Mucosa of gallbladder (tissue), 1 donor: ENCODE measurements at places on chromosomes 7 and 10.

DNA sequence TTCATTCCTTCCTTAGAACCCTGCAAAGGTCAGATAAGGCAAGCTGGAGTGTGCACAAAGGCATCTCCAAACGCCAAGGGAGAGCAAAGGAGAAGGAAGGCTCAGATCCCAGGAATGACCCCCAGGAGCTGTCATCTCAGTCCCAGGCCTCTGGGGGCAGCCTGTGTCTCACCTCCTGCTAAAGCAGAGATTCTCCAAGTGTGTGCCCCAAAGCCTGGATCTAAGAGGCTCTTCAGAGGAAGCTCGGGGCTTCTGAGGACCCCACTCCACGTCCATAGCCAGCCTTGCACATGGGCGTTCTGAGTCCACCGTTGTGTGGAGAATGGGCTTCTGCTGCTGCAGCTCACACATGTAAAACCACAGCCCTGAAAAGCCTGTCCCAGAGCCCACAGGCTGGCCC is 5.1 kb upstream of the GRID1 start:
- no peak for DNase-seq

DNA sequence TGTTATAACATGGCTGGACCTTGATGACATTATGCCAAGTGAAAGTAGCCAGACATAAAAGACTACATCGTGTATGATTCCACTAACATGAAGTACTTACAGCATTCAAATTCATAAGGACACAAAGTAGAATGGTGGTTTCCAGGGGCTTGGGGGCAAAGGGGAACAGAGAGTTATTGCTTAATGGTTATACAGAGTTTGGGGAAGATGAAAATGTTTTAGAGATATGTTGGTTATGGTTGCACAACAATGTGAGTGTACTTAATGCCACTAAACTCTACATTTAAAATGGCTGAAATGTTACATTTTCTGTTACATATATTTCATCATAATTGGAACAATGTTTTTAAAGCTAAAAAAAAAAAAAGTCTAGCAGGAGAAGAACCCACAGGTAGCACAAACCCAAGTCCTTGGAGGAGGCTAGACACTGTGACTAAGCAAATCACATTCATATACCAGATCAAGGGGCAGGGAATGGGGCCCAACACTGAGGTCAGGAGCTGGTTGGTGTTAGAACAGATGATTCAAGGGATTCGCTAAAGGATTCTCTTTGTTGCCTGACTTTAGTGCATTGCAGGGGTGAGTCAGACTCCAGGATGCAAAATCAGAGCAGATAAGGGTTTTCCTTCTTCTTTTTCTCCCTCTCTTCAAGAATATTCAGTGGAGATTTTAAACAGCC is 25.1 kb upstream of the AOAH start:
- DNase-seq, result no peak

DNA sequence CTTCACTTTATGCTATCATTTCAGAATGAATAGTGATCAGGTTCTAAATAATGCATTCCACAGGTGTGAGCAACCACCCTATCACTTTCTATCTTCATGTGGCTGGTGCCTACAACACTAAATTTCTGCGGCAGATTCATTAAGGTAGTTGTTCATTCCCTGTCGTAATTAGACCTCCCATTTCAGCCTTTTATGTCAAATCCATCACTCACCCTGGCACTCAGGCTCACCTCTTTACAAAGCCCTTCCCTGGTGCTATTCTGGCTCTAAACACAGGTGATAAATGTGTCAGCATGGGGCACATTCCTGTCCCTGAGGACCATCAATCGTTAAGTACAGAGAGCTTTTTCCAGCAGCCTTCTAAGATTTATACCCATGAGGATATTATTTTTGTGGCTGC is 300.0 kb upstream of the C7orf33 start:
- no peak for DNase-seq

DNA sequence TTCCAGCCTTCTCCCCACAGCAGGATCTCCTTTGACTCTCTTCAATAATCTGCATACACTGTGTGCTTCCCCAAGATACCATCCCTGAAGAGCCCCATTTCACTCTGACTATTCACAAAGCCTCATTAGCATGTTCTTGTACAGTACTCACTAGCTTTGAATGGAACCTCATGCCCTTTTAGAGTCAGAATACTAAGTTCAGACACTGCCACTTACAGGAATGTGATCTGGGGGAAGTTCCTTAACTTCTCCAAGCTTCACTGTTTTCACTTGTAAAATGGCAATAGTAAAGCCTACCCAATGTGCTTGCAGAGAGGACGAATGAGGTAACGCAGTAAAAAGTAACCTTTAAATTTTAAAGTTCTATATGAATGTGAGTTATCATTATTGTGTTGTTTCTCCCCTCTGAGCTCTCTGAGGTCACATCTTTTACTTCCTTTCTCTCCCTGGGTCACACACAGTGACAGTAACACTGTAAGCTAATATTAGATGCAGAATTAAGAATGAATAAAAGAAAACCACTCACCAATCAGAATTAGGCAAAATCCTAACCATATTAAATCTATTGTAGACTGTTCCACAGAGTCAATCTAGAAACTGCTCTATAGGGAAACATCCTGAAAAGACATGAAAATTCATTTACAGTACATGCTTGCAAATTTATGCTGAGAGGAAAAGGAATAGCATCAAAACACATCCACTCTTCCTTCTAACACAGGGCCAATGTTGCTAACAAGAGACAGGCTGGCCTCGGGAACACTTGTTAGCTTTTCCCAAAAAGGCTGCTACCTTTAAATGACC is 64.2 kb upstream of the IL6 start:
- no peak for DNase-seq

- DNase-seq, result no peak
Measured at GRCh38 chr10:133090654-133091053, 2.9 kb downstream of the ADGRA1 start.

GRCh38 chr7:26329520-26330255 is 38.0 kb downstream of the SNX10 start:
- DNase-seq, result no peak

GRCh38 chr10:92517034-92517655 is 56.7 kb downstream of the IDE start:
- peak; percentile 69 for DNase-seq

GRCh38 chr7:131045526-131045925 is 282.1 kb upstream of the MKLN1 start:
- no peak for DNase-seq

DNA sequence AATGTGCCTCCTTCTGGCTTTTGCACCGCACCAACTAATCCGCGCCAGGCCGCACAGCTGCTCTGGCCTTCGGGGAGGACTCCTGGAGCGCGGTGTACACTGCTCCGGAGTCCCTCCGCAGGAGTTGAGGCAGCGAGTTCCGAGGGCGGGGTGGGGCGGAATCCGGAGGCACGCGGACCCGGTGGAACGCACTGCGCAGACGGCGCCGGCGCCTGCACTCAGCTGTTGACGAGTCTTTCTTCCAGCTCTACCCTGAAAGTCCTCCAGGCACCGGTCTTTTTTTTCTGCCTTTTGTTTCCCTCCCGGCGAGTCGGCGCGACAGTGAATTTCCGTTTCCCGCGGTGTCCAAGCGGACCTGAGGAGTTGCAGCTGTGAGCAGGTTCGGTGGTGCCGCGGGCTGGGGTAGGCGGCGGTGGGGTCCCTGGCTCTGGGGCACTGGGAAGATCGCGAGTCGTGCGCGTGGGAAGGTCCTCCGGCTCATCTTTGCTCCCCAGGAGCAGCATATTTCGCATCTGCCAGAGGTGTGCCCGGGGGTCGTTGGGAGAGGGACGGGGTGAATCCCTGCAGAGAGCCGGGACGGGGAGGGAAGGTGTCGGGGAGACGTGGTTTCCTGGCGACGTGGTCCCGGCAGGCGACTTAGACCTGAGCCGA is 44.1 kb downstream of the SFTPD start:
- peak; percentile 51 for DNase-seq

DNA sequence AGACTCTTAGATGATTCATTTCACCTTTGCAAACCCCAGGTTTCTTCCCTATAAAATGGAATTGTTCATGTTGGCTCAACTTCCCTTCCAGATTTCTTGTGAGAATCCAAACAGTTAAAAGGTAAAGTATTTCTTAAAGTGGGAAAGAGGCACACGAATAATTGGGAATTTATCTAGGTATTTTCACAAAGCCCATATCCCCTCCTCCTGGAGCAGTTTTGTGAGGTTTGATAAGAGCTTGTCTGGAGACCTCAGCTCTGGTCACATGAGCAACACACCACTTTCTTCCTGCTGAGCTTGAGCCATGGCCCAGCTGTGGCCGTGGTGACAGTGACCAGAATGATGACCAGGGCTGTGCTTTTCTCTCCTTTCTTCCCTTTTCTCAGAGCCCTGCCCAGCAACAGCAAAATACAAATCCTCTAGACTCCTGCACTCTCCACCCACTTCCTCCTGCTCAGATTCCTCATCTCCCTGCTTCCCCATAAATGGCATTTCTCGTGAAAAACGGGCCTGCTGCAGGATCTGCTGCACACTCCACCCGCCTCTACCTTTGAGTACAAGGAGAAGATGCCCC is 87.7 kb downstream of the PIK3CG start:
- peak; percentile 16 for DNase-seq

DNA sequence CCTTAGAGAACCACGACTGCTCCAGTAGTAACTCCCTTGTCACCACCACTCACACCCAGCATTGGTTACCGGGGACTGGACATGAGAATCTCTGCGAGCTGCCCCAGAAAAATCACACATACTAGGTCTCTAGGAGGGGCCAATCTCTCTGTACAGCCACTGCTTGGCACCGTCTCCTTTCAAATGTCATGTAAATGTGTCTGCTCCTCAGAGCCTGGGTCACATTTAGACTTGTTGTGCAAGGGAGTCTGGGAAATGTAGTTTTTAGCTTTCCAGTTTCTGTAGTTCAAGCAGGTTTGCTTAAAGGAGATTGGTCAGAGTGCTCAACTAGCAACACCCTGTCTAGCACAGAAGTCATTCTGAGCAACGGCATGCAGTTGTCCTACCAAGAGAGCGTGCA is 60.0 kb downstream of the CHN2 start:
- DNase-seq, result no peak

GRCh38 chr7:96388620-96389383 is 66.9 kb upstream of the SLC25A13 start:
- no peak for DNase-seq

DNA sequence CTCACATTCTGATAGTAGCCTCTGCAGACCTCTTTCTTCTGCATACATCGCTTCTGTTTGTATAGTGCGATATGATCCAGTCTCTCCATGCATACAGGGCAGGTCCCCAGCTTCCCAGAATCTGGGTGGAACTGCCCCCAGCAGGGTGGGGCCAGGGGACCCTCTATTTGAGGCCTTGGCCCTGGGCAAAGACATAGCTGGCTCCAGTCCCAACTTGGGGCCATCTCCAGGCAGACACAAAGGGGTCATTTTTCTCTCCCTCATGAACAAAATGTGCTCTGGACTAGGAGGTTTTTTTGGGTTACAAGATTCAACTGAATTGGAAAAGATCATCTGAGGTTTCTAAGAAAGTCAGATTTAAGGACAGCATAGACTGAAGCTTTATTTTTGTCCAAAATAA is 21.1 kb upstream of the HSPA12A start:
- no peak for DNase-seq

DNA sequence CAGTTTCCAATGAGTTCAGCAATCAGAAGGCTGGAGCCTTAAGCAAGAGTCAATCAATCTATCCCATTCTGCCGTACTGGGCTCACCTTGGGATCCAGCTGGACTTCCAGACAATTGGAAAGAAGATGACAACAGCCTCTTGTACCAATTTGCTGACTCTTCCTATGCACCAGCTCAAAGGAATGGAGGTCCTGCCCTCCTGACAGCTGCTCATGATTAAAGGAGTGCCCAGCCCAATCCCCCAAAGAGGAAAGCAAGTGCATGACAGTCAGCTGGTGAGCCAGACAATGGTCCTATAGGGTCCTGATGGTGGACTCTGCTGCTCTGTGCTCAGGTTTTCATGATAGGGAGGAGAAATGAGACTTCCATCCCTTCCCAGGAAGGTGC is 25.1 kb downstream of the VSTM4 start:
- no peak for DNase-seq

DNA sequence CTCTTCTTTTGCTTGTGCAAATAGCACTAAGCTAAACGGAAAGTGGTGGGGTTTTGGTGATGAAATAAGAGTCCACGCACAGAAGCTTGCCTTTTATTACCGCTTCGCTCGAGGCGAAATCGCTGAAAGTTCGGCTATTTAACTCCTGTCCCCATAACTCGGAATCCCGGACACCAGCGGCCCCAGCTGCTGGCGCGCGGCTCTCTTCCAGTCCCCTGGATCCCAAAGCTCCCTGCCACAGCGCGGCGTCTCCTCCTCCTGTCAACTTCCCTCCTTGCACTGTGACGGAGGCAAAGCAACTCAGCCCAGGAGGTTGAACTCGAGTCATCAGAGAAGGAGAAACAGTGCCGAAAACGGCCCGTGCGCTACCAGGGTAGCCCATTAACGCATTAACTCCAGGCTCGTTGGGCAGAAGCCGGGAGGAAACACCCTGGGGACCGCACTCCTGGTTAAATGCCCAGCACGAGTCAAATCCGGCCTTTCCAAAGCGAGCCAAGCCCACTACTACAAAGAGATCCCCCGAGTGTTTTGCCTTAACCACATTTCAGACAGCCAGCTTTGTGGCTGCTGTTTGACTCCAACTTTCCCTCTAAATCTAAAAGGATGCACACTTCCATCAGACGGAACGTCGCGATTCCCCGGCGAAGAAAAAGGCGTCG is 1.3 kb downstream of the SEMA3D start:
- peak; percentile 43 for DNase-seq

DNA sequence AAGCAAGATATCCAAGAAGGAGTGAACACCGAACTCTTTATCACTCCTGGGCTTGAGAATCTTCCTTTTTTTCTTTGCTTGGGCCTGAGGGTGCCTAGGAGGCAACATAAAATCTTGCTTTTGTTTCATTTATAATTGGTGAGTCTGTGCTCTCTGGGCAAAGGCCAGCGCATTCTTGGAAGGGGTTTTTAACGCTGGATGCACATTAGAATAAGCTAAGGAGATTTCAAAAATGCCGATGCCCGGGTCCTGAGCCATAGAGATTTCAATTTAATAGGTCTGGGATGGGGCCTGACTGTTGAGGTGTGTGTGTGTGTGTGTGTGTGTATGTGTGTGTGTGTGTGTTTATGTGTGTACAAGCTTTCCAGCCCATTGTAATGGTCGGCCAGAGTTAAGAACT is 62.0 kb upstream of the SORCS3 start:
- DNase-seq, result no peak

DNA sequence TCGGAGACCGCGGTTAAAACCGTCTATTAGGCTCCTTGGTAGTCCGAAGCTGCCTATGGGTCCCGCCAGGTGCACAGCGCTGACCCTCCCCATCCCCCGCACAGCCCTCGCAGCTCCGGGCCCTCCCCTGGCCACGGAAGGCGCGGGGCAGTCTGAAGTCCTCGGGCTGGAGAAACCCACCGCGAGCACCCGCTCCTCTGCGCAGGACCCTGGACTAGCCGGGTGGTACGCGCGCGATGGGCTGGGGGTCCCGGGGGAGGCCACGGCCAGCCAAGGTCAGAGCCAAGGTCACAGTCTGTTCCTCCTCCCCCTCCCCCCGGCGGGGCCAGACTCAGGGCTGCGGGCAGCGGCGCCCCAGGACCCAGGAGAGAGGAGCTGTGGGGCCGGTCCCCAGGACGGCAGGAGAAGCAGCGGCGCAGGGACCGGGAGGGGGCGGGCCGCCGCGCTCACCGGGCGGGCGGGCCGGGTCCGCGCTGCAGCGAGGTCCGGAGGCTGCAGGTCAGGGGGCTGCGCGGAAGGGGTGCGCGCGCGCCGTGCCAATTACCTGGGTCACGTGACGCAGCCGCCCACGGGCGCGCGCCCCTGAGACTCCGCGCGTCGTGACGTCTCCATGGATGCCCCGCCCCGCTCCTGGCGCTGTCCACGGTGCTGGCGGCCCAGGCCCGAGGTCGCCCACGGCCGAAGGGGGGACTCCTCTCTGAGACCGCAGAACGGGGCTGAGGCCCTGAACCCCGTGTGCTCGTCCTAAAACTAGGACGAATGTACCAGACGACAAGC is at the start of gene OGDHL:
Gene OGDHL, minus strand, starts transcription at position 535 of the 777 bp plus-strand sequence. CDS start 3,731 bp downstream, outside the sequence.
- peak; percentile 56 for DNase-seq
